ENCODE measurements at places on chromosomes 1 and 21. TPM values are rescaled to one million over a fixed set of nuclear protein-coding genes. Genes with fewer than 3 reads are reported as not detected.

BLACAT1 gene
- not detected for polyA plus RNA-seq

ARTN gene
- polyA plus RNA-seq: not detected

FCAMR gene
- not detected for polyA plus RNA-seq

BATF3 gene
- 0.80 TPM for polyA plus RNA-seq

WLS gene
- polyA plus RNA-seq: not detected

FCRL5 gene
- polyA plus RNA-seq: 26.5 TPM

ACTN2 gene
- not detected for polyA plus RNA-seq

CASQ2 gene
- not detected for polyA plus RNA-seq

SLC22A15 gene
- 2.0 TPM for polyA plus RNA-seq

DNAI4 gene
- 0.48 TPM for polyA plus RNA-seq

MFSD2A gene
- 1.5 TPM for polyA plus RNA-seq

PLA2G2A gene
- polyA plus RNA-seq: not detected

THEMIS2 gene
- polyA plus RNA-seq: 70.0 TPM
